ENCODE measurements at places on chromosomes 16 and 17.
A peak's percentile ranks its signal among the peaks of the same experiment; 100 is the strongest.

GRCh38 chr16:84670063-84670462 lies 21.8 kb downstream of the KLHL36 start:
- no peak for DNase-seq

DNA sequence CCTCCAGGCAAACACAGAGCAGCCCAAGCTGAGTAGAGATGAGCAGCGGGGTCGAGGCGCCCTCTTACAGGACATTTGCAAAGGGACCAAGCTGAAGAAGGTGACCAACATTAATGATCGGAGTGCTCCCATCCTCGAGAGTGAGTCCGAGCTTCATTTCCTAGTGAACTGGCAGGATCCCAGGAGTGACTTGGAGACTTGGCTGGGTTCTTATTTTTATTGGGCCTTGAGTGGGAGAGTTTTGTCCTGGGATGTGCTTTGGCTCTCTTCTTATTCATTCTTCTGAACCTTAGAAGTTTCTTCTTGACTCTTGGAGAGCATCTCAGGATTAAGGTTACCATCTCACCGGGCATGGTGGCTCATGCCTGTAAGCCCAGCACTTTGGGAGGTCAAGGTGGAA lies 27.2 kb upstream of the CDC6 start:
- no peak for DNase-seq

- no peak for DNase-seq
These were observed 137.7 kb downstream of the RPTOR start for GRCh38 chr17:80682372-80682771.

GRCh38 chr16:79288066-79288465 lies 312.5 kb downstream of the MAF start:
- DNase-seq: peak; percentile 23

- no peak for DNase-seq
These were observed 19.3 kb downstream of the ANKFN1 start for GRCh38 chr17:56172517-56172982.

DNA sequence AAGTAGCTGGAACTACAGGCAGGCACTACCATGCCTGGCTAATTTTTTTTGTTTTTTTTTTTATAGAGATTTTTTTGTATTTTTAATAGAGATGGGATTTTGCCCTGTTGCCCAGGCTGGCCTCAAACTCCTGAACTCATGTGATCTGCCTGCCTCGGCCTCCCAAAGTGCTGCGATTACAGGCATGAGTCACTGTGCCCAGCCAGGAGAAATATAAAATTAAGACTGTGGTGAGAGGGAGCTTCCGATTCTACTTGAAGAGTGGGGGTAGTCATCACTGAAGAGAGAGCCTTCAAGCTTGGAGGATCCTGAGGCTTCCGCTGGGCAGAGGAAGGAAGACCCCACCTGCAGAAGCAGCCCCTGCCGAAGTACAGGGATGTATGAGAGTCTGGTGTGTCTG lies 34.4 kb upstream of the RGS9 start:
- no peak for DNase-seq

DNA sequence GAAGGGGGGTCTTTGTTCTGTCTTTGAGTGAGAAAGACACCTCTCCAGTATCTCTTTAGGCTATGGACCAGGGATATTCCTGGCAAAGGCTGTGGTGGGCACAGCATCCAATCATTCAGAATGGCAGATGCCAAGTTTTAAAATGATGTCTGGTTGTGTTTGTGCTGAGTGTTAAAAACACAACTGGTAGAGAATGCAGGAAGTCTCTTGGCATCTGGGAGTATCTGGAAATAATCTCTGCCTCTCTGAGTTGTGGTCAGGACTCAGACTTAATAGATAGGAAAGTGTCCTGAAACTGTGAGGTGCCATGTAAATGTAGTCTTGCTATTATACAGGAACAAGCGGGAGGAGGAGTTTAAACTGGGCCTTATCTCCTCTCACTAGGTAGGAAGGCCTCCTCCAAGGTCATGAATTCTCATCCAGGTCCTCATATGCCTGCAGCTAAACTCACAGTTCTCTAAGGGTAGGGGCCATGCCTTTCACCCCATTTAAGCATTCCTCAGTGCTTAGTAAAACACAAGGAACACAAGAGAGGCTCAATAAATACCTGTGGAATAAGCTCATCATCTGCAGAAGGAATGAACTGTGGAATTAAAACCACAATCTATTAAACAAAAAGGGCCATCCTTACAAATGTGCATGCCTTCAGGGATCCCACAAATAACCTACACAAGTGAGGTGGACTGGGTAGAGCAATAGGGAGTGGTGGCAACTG lies 317.6 kb downstream of the CBLN1 start:
- DNase-seq: no peak
